ENCODE measurements at places on chromosomes 6 and 20.

DNA sequence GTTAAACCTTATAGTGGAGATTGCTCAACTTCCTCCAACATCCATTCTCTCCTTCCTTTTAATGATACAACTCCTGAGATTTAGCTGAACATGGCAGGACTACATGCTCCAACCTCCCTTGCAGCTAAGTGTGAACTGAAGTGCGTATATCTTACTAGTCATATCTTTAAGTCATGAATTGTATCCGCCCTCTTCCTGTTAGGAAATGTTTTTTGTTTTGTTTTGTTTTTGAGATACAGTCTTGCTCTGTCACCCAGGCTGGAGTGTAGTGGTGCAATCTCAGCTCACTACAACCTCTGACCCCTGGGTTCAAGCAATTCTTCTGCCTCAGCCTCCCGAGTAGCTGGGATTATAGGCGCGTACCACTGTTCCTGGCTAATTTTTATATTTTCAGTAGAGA lies 8.8 kb upstream of the OSTM1 start:
- H3K27me3 ChIP-seq: no peaks in the 10 kb centered on the region
- no peak for DNase-seq
- H3K4me3 ChIP-seq: no peak overlapping the region
- peaks cover 5% of the 10 kb centered on the region for H3K4me1 ChIP-seq
- no peaks in the 10 kb centered on the region for H3K36me3 ChIP-seq

DNA sequence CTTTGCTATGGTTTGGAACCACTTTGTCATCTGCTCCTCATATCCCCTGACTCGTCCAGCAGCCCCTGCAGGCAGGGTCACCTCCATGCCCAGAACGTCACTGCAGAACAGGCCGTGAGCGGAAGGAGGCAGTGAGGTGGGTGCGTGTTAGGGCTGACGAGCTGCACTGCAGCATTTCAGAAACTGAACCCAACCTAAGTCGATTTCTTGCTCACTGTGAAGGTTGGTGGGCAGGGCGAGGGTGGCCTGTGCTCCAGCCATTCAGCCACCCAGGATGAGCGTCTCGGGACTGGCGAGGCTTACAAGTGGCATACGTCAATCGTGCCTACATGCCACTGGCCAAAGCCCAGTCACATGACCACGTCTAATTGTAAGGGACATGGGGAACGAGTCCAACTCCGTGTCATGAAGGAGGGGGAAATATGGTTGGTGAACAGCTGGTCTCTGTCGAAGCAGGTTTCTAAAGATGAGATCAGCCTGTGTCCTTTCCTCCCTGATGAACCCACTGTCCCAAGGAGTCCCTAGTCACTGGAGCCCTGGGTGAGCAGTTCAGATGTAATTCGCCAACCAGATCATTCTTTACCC lies 289.1 kb downstream of the TAF4 start:
- no peak overlapping the region for H3K27ac ChIP-seq
- DNase-seq: no peak
- no peak overlapping the region for H3K4me3 ChIP-seq

DNA sequence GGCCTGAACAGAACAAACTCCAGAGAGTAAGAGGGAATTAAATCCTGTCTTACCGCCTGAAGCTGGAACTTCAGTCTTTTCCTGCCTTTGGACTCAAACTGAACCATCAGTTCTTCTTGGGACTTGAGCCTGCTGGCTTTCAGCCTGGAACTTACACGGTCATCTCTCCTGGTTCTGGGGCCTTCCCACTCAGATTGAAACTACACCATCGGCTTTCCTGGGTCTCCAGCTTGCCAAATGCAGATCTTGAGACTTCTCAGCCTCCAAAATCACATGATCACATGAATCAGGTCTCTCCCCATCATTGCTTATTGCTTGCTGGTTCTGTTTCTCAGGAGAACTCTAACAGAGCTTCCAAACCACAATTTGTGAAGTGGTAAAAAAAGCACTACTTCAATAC lies 276.3 kb downstream of the KIF16B start:
- H3K4me3 ChIP-seq: no peak overlapping the region
- no peak for DNase-seq
- no peaks in the 10 kb centered on the region for H3K27me3 ChIP-seq
- no peak overlapping the region for H3K27ac ChIP-seq
- H3K36me3 ChIP-seq: no peaks in the 10 kb centered on the region
- H3K4me1 ChIP-seq: no peaks in the 10 kb centered on the region

- peaks cover under 1% of the 10 kb centered on the region for H3K4me1 ChIP-seq
- no peak overlapping the region for H3K27ac ChIP-seq
- no peak for DNase-seq
- no peak overlapping the region for H3K4me3 ChIP-seq
- H3K36me3 ChIP-seq: no peaks in the 10 kb centered on the region
- no peaks in the 10 kb centered on the region for H3K27me3 ChIP-seq
Measured at GRCh38 chr6:130161683-130162404, 60.9 kb downstream of the SAMD3 start.

GRCh38 chr6:159809149-159809548 lies 9.1 kb downstream of the PNLDC1 start:
- DNase-seq: no peak
- H3K36me3 ChIP-seq: no peaks in the 10 kb centered on the region
- H3K27ac ChIP-seq: no peak overlapping the region
- H3K4me1 ChIP-seq: peaks cover 9% of the 10 kb centered on the region
- H3K4me3 ChIP-seq: no peak overlapping the region

GRCh38 chr6:91743756-91744155 lies 1156.9 kb upstream of the MAP3K7 start:
- no peak overlapping the region for H3K27ac ChIP-seq
- H3K4me1 ChIP-seq: no peaks in the 10 kb centered on the region
- no peak for DNase-seq
- H3K4me3 ChIP-seq: no peak overlapping the region

DNA sequence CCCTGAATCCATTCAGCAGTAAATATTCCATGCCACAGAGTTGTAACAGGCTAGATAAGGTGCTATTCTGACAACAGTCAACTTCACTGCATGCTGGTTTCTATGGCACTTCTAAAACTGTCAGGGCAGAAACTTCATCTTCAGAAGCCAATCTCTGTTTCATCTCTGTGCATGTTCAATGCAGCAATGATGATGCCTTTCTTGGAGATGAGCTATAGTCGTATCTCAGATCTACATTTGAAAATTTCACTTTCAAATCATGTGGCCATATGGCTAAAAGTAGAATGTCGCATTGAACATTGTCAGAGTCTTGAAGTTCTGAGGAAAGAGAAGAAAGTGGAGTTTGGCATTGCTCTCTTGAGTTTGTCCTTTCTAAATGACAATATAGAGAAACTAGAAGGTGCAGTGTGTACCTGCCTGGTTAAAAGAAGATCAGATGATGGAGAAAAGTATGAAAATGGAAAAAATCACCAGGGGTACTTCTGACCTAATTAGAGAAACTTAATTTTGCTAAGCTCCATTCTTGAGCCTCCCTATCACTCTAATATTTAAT lies 49.0 kb upstream of the VSTM2L start:
- DNase-seq: no peak
- no peak overlapping the region for H3K27ac ChIP-seq
- peaks cover 9% of the 10 kb centered on the region for H3K36me3 ChIP-seq
- H3K4me3 ChIP-seq: no peak overlapping the region
- no peaks in the 10 kb centered on the region for H3K27me3 ChIP-seq
- no peaks in the 10 kb centered on the region for H3K4me1 ChIP-seq

DNA sequence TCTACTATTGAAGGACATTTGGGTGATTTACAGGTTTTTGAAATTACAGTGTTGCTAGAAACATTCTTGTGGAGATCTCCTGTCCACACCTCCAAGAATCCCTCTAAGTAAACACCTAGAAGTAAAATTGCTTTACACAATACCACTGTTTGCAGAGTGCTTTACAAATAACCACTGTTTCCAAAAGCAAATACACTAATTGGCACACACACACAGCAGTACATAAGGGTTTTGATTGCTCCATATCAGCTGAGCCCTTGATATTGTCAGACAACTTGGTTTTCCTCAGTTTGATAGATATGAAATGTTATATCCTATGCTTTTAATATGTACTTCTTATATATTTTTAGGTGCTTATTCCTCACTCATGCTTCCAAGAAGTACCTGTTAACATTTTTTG lies 6.3 kb downstream of the HMGN4 start:
- no peak for DNase-seq
- H3K27me3 ChIP-seq: no peaks in the 10 kb centered on the region
- H3K4me3 ChIP-seq: no peak overlapping the region
- no peak overlapping the region for H3K27ac ChIP-seq

- no peak for DNase-seq
- no peak overlapping the region for H3K4me3 ChIP-seq
- peaks cover 15% of the 10 kb centered on the region for H3K4me1 ChIP-seq
- H3K27me3 ChIP-seq: no peaks in the 10 kb centered on the region
Measured at GRCh38 chr20:34940081-34940481, 15.5 kb downstream of the GSS start.

- H3K4me3 ChIP-seq: no peak overlapping the region
- no peaks in the 10 kb centered on the region for H3K27me3 ChIP-seq
- peaks cover 88% of the 10 kb centered on the region for H3K36me3 ChIP-seq
- H3K4me1 ChIP-seq: peaks cover 6% of the 10 kb centered on the region
- H3K27ac ChIP-seq: no peak overlapping the region
Measured at GRCh38 chr20:36251426-36251825, 15.1 kb downstream of the AAR2 start.

DNA sequence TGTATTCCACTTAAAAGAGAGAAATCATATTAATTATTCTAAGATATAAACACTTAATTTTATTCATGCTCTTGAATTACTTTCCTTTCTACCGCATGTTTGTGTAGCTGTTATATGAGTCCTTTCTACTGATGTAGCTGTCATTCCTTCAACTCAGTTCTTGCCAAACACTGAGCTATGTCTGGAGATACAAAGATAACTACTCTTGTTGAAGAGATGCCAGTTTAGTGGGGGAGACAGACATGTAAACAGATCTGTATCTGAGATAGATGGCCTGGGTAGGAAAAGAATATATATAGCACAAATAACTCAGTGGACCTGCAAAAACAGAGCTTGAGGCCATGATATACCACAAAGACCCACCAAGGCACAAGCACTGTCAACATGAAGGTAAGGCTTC lies 157.3 kb downstream of the BTBD9 start:
- no peak for DNase-seq
- no peak overlapping the region for H3K27ac ChIP-seq
- H3K4me3 ChIP-seq: no peak overlapping the region
- no peaks in the 10 kb centered on the region for H3K36me3 ChIP-seq

GRCh38 chr6:129009851-129010250 lies 126.9 kb downstream of the LAMA2 start:
- DNase-seq: no peak
- H3K27ac ChIP-seq: no peak overlapping the region
- H3K4me1 ChIP-seq: no peaks in the 10 kb centered on the region
- H3K27me3 ChIP-seq: peaks cover 97% of the 10 kb centered on the region
- H3K4me3 ChIP-seq: no peak overlapping the region

- H3K27ac ChIP-seq: no peak overlapping the region
- no peaks in the 10 kb centered on the region for H3K4me1 ChIP-seq
- peaks cover 66% of the 10 kb centered on the region for H3K27me3 ChIP-seq
Measured at GRCh38 chr6:99761711-99762110, 155.1 kb downstream of the PRDM13 start.

DNA sequence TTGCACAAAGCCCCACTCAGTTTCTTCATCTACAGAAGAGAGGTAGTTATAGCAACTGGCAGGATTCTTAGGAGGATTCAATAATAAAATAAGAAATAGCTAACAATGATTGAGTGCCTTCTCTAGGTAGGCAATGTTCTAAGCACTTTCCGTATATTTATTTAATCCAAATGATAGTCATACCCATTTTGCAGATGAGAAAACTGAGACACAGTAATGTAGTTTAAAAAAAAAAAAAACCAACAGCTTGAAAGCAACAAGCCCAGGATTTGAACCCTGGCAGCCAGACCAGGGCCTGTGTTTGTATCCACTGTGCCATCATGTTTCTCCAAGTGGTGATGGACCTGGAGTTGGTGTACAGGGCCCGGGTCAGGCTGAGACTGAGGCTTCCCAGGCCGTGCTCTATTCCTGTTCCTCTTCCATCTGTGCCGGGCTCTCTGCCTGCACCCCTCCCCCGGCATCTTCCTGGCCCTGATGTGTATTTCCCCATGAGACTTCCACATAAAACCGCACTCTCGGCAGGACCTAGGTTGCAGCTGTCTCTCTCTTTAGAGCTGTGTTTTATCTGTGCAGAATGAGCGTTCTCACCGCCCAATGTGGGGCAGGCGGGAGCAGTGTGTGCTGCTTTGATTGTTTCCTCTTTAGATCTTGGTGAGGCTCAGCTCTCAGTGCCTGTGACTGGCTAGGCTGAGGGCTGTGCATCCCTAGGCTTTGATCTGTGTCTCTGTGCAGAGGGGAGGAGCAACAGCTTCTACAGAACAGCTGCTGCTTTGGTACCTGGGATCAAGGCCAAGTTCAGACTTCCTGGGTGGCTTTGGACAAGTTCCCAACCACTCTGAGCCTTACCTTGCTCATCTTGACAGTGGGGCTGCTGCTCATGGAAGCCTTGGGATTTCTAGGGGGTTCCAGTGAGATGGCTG lies 49.5 kb downstream of the TOX2 start:
- no peaks in the 10 kb centered on the region for H3K36me3 ChIP-seq
- H3K27me3 ChIP-seq: no peaks in the 10 kb centered on the region
- H3K4me3 ChIP-seq: no peak overlapping the region
- peaks cover 6% of the 10 kb centered on the region for H3K4me1 ChIP-seq
- H3K27ac ChIP-seq: no peak overlapping the region

GRCh38 chr6:131281471-131282270 lies 146.4 kb downstream of the AKAP7 start:
- DNase-seq: no peak
- H3K36me3 ChIP-seq: no peaks in the 10 kb centered on the region

DNA sequence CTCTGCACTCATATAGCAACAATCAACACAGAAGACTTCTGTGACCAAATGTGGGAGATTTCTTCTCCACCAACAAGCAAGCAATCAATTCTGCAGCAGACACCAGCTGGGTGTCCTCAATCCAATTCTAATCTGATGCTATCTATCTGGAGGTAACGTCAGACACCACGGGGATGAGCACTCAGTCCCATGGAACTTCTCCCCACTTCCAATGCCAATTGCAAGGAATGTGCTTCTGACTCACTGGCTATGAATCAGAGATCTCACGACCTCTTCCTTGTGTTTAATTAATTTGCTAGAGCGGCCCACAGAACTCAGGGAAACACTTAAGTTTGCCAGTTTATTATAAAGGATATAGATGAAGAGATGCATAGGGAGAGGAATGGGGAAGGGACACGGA lies 103.5 kb upstream of the SIRPG start:
- H3K36me3 ChIP-seq: no peaks in the 10 kb centered on the region
- peak; percentile 68 for DNase-seq
- H3K4me3 ChIP-seq: no peak overlapping the region
- H3K4me1 ChIP-seq: peaks cover 19% of the 10 kb centered on the region
- H3K27ac ChIP-seq: peak overlapping the region; percentile 4

DNA sequence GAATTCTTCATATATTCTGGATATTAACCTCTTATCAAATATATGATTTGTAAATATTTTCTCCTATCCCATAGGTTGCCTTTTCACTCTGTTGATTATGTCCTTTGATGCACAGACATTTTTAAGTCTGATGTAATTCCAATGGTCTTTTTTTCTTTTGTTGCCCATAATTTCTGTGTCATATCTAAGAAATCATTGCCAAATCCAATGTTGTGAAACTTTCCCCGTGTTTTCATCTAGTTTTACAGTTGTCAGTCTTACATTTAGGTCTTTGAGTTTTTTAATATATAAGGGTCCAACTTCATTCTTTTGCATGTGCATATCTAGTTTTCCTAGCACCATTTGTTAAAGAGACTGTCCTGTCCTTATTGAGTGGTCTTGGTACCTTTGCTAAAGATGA lies 111.5 kb downstream of the SESN1 start:
- no peak overlapping the region for H3K27ac ChIP-seq
- no peaks in the 10 kb centered on the region for H3K27me3 ChIP-seq
- peak; percentile 44 for DNase-seq

GRCh38 chr6:29791786-29792122 lies 35.9 kb upstream of the HLA-G start:
- H3K36me3 ChIP-seq: no peaks in the 10 kb centered on the region
- H3K4me1 ChIP-seq: peaks cover 19% of the 10 kb centered on the region
- H3K27me3 ChIP-seq: no peaks in the 10 kb centered on the region
- DNase-seq: peak; percentile 35
